ENCODE measurements at places on chromosomes 7 and 10. TPM values are rescaled to one million over a fixed set of nuclear protein-coding genes. Genes with fewer than 3 reads are reported as not detected.

The CPEB3 gene
- 29.3 TPM for total RNA-seq

The TBRG4 gene
- 34.4 TPM for total RNA-seq

The TMEM184A gene
- total RNA-seq = 0.20 TPM

The HYAL4 gene
- 0.11 TPM for total RNA-seq

The VENTX gene
- total RNA-seq = 0.06 TPM

The C10orf62 gene
- total RNA-seq = not detected

The FIGNL1 gene
- total RNA-seq = 20.3 TPM

Data from spinal cord (tissue), 10 donors.